DND-41 (cell line): ENCODE measurements at places on chromosomes 12 and 14.

- peak; percentile 21 for DNase-seq
Observed at GRCh38 chr14:24365600-24366412, 2.2 kb upstream of the NFATC4 start.

DNA sequence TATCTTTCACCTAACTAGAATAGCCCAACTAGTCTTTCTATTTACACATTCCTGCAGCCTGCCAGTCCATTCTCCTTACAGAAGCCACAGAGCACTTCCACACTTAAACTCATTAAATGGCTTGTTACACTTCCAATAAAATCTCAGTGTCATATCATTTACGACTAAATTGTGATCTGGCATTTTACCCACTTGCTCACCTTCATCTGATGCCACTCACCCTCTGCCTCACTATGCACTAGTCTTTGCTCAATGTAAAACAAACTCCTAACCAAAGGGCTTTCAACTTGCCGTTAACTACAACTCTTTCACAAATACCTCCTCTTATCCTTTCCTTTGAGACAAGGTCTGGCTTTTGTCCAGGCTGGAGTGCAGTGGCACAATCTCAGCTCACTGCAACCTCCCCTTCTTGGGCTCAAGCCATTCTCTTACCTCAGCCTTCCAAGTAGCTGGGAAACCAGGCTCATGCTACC is 24.1 kb downstream of the YAF2 start:
- DNase-seq: no peak

GRCh38 chr12:107184359-107184930 is 91.1 kb upstream of the CRY1 start:
- DNase-seq: no peak

GRCh38 chr12:3255057-3255456 is 177.9 kb downstream of the TSPAN9 start:
- DNase-seq: no peak

DNA sequence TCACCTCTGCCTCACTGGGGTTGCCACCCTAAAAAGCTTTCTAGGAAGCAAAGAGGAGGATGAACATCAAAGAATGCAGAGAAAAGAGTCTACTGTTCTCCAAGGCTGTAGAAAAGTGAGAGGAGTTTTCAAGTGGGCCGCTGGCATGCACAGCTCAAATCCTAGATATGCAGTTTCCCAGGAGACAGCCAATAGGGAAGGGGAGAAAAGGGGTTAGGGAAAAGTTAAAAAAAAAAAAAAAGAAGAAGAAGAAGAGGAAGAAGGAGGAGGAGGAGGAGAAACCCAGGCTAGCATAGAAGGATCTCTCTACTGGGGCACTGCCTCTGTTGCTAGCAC is 682 bp downstream of the BATF start:
- DNase-seq: no peak

DNA sequence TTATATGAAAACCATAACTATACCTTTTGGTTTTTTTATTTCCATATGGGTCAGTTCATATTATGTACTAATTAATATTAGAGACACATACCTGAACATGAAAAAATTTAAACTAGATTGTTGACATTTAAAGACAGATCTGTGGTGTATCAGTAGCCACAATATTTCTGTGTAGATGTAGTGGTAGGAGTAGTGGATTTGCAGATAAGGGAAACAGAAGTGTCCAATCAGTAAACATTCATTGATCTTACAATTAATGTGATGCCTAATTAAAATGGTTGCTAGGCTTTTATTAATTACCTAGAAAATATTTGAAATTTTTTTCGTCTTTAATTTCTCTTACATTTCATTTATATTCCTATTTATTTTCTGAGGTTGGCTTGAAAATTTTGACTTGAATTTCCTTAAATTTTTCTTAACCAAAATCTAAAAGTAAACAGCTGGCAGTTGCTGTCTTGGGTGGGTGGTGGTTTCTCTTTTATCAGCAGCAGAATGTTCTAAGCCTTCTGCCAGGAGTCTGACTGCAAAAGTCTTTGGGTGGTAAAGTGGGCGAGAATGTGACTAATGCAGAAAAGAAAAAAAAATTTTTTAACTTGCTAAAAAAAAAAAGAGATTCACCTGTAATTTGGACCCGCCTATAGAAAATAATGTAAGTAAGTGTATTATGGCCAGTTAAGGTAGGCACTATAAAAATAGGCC is 2.4 kb downstream of the FGFR1OP2 start:
- DNase-seq: peak; percentile 56

GRCh38 chr12:109678719-109679118 is 34.9 kb upstream of the FAM222A start:
- no peak for DNase-seq

DNA sequence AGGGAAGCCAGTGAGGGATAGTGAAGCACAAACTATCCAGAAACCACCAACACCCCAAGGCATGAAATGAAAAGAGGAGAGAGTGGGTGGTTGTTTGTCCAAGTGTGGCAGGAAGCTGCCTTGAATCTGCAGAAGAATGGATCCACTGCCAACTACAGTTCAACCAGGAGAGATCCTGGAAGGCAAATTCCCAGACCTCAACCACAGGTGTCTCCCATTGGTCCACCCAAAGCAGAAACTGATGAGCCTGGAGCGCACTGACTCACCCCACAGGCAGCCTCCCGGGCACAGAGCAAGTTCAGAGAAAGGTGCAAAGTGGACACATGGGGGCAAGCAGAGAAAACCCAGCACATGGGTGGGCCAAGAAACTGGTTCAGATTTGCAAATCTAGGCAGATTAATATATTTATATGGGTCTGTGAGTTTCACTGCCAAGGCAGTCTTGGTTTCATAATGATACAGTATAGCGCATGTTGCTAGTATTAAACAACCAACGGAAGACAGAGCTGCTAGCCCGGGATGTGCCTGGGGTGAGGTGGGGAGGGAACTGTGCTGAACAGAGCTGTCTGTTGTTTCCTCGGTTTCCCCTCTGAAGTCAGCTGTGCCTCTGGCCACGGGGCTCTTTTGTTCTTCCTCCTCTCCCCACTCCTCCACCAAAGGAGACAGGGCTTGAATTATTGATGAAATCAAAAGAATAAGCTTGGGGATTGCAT is 416.2 kb upstream of the CCDC196 start:
- no peak for DNase-seq

- DNase-seq: no peak
Observed at GRCh38 chr14:94152676-94153075, 21.4 kb upstream of the PPP4R4 start.

DNA sequence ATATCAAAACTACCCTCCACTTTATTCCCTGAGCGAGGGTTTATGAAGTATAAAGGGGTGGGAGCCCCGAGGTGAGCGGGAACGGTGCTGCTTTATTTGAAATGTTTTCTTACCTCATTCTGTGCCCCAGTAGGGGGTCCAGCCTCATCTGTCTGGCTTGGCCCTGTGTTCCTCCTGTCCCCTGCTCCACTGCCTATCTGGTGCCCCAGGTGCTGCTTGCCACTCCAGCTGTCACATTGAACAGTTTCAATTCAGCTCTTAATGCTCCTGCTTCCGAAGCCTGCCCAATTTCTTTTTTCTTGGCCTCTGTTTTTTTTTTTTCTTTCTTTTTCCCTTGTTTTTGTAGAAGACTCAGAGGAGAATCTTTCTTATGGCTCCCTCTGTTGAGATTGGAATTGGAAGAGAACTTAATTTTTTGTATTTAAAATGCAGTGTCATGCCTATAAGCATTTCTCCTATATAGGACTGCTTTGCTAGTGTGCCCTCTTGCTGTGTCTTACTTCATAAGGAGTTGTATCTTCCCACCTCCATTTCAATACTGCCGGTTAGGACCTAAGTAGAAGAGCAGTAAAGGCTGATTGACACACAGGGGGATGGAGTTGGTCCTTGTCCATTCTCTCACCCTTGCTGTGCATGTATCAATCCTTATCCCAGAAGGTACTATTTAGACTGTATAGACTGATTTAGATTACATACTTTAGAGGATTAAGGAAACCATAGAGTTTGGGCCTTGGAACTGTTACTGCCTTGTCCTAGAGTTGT is 2.3 kb downstream of the ATXN7L3B start:
- DNase-seq: no peak

GRCh38 chr12:104571328-104571727 is 114.6 kb downstream of the CHST11 start:
- DNase-seq: no peak

DNA sequence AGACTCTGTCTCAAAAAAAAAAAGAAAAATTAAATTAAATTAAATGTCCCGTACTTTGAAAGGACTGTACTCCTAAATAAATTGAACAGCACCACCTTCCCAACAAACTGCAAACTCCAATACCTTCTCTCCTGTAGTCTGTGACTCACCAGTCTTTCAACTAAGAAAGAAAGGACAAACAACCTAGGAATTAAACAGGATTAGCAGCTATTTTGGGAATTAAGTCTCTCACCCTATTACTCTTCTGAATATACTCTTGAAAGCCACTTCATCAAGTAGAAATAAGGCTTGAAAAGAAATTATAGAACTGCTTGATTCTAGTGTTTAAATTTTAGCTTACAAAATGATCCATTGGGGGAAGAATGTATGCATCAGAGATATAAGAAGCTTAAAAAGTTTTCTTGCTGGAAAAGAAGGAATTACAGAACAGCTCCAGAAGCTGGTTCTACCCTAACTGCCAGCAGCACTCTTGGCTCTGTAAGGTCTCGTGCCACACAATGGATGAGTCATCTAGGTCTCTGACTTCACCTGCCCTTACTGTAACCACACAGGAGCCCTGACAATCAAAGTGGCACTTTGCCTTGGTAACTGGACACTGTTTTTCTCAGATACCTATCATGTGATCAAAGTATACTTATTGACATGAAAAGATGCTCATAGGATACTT is 57.0 kb upstream of the CERS5 start:
- no peak for DNase-seq

DNA sequence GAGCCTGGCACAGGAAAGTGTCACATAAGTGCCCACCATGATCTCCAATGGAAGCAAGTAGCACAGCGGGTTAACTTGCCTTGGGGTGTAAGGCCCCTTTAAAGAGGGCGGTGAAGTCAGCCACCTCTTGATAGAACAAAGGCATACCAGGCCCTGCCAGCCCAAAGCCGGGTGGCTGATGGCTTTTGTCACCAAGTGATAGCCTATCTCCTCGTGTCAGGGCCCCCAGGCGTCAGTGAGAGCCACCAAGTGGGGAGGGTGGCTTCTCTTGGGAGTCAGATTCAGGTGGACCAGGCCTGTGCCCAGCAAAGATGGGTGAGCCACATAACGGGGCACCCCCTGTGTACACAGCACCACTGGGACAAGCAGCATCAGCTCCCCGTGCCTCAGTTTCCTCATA is 8.3 kb upstream of the MYL2 start:
- no peak for DNase-seq

DNA sequence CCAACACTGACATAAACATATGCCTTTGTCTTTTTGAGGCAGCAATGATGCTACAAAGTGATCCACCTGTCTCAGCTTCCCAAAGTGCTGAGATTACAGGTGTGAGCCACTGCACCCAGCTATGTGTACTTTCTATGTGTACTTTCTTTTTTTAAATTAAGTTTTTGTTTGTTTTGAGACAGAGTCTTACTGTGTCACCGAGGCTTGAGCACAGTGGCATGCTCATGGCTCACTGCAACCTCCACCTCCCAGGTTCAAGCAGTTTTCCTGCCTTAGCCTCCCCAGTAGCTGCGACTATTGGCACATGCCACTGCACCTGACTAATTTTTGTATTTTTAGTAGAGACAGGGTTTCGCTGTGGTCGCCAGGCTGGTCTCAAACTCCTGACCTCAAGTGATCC is 172.5 kb upstream of the ALG10B start:
- DNase-seq: no peak

DNA sequence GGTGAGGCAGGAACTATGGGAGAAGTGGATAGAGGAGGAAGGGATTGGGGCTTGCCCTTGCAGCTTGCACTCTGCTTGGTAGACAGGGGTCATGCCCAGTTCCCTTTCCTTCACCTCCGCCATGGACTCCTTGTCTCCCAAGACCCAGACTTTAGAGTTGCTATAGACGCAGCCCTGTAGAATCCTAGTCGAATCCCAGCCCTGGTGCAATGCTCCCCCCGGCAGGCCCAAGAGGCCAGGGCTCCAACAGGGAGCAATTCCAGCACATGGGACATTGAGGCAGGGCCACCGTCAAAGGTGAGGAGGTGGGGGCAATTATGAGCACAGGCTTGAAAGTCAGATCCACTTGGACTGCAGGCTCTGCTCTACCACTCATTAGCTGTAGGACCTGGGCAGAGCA is 29.5 kb upstream of the BCDIN3D start:
- DNase-seq: no peak

- DNase-seq: peak; percentile 2
Observed at GRCh38 chr14:102731871-102732800, 45.1 kb upstream of the TRAF3 start.

DNA sequence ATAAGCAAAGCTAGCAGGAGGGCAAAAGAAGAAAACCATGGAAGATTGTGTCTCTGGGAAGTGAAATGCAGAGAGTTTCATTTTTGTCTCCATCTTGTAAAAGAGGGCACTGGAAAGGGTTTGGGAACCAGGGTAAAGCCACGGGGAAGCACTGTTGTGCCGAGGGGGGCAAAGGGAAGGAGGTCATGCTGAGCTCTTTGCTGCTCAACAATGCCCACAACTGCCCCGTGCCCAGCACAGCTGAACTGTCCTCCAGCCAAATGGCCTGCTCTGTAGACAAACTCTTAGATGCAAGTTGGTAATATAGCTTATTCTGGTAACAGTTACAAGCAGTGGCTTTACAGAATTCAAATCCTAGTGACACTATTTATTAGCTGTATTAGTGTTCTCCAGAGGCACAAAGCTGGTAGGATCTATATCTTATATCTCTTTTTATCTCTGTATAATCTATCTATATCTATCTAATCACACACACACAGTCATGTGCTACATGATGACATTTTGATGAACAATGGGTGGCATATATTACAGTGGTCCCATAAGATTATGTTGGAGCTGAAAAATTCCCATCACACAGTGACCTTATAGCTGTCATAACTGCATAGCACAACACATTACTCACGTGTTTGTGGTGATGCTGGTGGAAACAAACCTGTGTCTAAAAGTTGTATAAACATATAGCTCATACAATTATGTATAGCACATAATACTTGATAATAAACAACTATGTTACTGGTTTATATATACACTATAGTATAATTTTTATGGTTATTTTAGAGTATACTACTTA is 203.4 kb upstream of the DDHD1 start:
- DNase-seq: no peak

DNA sequence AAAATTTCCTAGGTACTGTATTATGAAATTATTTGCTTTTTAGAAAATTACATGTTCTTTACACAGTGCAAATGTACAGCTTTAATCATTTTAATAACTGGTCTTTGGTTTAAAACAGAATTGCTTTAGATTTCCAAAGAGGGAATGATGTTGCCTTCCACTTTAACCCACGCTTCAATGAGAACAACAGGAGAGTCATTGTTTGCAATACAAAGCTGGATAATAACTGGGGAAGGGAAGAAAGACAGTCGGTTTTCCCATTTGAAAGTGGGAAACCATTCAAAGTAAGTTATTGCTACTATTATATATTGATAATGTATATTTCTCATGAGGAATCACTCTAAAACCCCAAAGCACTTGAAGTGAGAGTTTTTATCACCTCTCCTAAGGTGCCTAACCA is 13.4 kb downstream of the LGALS3 start:
- DNase-seq: no peak
